Tongue (tissue), 3 donors: ENCODE measurements at places on chromosomes 12 and 14.

DNA sequence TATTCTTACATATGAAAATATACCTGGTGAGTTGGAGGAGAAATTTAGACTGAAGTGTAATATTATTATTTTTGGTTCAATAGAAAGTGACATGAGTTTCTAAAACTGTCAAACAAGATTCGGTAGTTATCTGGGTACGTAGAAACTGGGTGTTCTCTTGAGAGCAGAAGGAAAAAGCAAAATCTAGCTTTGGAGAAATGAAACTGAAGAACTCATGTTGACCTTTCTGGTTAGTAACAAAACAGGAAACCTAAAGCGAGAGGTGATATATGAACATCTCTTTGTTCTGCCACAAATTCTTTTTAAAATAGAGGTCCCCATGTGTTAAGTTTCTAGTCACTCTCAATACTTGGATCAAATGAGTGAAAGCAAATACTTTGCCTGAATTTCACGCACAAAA lies 401.7 kb downstream of the TRHDE start:
- DNase-seq: no peak

DNA sequence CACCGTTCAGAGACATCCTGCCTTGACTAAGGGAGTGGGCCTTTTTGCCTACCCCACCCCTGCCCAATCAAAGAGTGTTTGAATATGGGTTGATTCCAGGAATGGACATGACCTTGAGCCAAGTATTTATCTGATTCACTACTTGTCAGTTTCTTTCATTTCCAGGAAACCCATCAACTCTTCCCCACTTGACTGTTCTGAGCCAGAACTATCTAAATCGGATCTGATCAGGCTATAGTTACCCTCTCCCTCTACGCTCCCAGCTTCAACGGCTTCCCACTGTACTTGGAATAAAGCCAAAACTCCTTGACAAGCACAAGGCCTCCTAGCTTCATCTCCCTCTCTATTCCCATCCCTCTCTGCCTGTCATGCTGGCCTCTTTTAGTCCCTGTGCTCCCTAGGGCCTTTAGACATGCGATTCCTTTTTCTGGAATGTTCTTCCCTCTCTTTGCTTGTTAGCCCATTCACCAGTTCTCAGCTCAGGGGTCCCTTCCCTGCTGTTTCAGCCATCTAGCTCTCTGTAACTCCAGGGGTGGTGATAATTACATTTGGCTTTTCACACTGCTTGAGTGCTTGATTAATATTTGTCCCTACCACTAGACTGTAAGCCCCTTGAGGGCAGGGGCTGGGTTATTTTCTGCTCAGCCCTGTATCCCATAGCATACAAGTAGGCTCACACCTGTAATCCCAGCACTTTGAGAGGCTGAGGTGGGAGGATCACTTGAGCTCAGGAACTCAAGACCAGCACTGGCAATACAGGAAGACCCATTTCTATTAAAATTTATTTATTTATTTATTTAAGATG lies 5.5 kb upstream of the ITPK1 start:
- no peak for DNase-seq

DNA sequence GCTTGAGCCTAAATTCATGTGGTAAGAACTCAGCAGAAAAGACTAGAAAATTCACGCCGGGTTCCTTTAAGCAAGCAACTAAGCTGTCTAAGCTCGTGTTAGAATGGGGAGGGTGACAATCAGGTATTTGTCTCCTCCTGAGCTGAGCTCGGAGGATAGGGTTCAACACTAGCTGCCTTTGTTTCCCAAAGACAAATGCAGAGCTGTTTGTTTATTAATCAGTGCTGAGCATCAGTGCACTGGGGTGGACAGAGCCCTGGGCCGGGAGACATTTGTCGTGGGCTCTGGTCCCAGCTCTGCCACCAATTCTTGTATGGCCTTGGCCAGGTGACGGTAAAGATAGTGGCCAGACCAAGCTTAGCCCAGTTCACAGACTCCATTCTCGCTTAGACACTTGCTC lies 43.7 kb downstream of the DEGS2 start:
- DNase-seq: no peak

DNA sequence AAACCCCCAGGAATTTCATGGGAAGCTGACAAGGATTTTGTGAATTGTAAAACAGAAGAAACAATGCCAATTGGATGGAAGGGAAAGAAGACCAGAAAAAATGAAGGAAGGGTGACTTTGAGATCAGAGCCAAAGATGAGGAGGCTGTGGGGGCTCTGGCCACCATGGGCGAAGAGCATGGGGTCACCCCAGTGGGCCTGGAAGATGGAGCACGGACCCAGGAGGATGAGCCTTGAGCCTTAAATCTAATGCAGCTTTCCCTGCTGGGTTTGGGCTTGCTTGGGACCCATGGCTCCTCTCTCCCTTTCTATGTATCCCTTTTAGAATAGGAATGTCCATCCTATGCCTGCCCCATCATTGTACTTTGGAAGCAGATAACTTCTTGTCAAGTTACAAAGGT lies 322.2 kb downstream of the TMEM121 start:
- no peak for DNase-seq

- DNase-seq: no peak
Observed at GRCh38 chr12:43115441-43116160, 436.4 kb downstream of the ADAMTS20 start.

DNA sequence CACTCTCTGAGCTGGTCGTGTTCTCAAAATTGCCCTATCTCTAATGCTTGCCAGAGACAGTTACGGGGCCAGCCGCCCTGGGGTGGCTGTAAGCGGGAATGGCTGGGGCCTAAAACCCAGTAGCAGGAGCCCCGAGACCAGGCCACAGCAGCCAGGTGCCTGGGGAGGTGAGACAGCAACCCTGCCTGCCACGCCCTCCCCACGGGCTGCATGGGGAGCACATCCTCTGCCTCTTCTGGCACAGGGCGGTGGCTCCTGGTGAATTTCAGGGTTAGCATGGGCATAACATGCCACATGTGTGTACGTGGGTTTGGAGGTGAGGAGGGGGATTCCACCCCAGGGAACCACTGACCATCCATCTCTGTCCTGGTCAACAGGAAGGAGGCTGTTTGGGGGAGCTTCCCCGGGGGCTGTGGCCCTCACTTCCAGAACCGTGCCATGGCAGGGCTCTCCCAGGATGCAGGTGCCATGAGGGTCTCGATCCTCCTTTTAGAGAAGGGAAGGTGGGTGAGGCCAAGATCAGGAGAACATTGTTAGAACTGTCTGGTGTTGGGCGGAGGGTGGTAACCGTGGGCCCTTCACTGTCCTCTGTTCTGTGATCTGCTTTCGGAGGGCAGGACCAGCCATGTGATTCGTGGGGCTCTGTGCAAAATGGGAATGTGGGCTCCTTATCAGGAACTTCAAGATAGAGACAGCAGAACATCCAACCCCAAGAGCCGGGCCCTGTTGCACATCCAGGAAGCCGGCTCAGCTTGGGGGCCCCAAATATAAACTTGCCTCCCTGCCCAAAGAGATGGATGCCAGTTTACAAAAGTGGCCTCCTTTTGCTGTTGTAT lies 312.2 kb upstream of the DIO3 start:
- no peak for DNase-seq

GRCh38 chr12:104641862-104642261 lies 185.1 kb downstream of the CHST11 start:
- no peak for DNase-seq

GRCh38 chr14:33776871-33777270 lies 174.0 kb downstream of the EGLN3 start:
- no peak for DNase-seq

GRCh38 chr12:88624911-88625310 lies 44.6 kb upstream of the KITLG start:
- no peak for DNase-seq

- no peak for DNase-seq
Observed at GRCh38 chr14:58272588-58273372, 25.6 kb upstream of the ARID4A start.

GRCh38 chr12:107229827-107230226 lies 136.5 kb upstream of the CRY1 start:
- DNase-seq: no peak

DNA sequence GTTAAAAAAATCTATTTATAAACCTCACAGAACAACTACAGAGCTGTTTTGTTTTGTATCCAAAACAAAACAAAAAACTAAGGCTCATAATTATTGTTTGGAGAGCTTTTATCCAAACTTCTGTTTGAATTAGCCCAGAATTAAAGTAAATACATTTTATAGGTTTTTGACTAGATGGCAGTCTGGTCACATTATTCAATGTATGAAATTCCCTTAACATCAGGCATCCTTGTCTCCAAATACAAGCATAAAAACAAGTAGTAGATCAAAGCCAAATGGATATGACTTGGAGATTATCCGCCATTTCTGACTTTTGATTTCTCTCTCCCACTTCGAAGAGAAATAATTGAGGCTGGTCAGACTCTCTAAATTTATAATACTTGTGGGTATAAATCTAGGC lies 63.5 kb downstream of the SLC38A1 start:
- DNase-seq: peak; percentile 48

DNA sequence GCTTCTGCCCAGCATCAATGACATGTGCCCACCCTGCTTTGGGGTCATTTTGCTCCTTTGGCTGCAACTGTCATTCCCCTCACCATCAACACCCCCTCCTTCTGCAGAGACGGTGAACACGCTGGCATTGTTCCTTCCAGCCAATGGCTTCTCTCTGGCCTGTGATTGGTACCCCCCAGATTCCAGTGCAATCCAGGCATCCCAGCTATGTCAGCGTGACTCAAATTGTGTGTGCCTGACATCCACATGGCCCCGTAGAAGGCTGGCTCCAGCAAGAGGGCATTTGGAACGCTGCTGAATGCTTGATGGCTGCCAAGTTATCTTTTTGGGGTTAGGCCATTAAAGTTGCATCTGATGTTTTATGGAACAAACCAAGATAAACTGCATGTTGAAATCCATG lies 21.0 kb upstream of the CCND2 start:
- peak; percentile 38 for DNase-seq

DNA sequence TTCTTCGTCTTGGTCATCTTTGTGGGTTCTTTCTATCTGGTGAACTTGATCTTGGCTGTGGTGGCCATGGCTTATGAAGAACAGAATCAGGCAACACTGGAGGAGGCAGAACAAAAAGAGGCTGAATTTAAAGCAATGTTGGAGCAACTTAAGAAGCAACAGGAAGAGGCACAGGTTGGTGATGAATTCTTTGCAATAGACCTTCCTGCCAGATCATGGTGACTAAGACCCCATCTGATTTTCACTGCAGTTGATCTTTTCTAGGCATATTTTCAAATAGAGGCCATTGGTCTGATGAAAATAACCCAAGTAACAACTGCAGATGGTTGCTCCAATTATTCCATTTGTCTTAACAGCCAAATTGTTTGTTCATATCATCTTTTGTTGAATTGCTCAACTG lies 114.4 kb downstream of the SCN8A start:
- DNase-seq: no peak

DNA sequence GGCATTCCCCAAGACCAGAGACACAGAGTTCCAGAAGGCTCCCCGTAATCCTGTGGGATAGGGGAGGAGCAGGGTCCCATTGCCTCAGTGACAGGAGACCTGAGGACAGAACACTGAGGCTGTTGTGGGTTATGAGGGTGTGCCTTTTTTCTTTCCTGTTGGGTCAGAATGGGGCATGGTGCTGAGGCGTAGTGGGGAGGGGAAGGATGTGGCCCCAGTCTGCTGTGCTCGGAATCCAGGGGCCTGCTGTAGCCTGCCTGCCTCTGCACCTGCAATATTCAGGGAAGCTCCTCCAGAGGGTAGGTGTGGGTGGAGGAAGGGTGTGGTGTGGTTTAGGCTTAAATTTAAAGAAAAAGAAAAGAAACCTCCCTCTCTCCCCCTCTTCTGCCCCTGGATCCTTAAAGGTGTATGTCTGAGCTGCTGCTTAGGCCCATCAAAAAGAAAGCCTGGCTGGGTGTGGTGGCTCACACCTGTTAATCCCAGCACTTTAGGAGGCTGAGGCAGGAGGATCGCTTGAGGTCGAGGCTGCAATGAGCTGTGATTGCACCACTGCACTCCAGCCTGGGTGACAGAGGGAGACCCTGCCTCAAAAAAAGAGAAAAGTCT lies 18.7 kb downstream of the PLEKHG3 start:
- peak; percentile 27 for DNase-seq

DNA sequence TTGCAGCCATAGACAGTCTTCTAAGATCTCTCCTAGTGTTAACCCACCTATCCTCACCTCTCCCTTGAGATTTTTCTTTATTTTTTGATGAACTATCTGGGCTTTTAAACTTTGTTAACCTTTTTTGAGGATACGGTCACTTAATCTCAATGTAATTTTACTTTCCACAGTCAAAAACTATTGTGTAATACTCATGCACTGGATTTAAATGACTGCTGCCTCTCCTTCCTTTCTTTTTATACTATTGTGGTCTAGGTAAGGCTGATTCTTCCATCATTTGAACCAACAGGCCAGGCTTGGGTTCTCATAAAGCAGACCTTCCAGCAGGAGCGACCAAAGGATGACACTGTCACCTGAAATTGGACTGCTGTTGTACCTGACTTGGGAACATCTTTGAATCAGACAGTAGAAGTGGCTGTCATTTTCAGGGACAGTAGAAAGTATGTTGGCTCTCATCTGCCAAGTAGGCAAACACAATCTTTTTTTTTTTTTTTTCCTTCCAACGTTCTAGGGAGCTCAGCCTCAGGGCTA lies 689 bp upstream of the PDE3A start:
- DNase-seq: no peak
